ENCODE measurements at places on chromosomes 13 and 19.

DNA sequence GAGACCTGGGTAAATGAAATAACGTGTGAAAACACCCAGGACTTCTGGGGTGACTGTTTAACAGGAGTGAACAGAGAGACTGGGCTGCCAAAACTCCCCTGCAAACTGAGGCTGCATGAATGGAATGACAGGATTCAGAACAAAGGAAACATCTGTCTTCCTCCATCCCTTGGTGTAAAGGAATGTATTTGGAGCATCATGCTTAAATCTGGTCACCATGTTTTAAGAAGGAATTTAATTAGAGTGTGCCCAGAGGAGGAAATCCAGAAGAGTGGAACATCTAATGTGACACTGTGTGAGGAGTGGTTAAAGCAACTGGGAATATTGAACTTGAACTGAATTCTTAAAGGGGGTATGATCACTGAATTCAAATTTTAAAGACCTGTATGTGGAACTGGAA is 437.2 kb downstream of the LIG4 start:
- DNase-seq, result no peak

DNA sequence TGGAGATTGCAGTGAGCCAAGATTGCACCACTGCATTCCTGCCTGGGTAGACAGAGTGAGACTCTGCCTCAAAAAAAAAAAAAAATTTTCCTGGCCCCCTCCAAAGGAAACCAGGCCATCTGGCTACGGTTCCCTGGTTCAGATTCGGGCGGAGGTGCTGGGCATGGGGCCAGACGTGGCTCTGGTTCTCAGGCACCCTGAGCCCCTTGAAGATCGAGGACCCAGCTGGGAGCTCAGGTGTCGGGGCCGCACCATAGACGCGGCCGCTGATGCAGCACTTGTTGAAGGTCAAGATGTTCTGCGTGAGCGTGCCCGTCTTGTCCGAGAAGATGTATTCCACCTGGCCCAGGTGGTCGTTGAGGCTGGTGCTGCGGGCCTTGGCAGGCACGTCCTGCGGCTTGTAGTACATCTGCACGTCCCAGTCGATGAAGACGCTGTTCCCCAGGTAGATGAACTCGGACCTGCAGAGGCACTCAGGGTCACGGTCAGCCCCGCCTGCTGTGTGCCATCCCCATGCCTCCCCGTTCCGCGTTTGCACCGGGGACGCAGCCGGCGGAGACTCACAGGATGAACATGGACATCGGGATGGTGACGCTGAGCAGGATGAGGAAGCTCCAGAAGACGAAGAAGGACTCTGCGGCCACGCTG is 12.3 kb downstream of the ATP8B3 start:
- DNase-seq, result no peak

- no peak for DNase-seq
These were observed 822.9 kb upstream of the PRR20A start for GRCh38 chr13:56317841-56318240.

- DNase-seq, result peak; percentile 16
These were observed 4.9 kb downstream of the ZAR1L start for GRCh38 chr13:32310134-32310706.

DNA sequence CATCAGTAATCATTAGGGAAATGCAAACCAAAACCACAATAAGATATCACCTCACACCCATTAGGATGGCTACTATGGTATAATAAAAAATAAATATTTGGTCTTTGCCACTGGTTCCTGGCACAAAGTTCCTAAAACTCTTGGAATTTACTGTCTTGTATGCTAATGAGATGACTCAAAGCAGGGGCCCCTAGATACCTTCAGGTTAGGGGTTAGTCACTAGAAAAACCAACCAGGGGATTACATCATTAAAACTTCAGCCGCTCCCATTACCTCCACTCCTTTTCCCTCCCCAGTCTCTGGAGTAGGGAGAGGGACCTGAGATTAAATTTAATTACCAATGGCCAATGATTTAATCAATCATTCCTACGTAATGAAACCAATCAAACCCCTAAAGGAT is 49.6 kb downstream of the THSD1 start:
- DNase-seq, result no peak

DNA sequence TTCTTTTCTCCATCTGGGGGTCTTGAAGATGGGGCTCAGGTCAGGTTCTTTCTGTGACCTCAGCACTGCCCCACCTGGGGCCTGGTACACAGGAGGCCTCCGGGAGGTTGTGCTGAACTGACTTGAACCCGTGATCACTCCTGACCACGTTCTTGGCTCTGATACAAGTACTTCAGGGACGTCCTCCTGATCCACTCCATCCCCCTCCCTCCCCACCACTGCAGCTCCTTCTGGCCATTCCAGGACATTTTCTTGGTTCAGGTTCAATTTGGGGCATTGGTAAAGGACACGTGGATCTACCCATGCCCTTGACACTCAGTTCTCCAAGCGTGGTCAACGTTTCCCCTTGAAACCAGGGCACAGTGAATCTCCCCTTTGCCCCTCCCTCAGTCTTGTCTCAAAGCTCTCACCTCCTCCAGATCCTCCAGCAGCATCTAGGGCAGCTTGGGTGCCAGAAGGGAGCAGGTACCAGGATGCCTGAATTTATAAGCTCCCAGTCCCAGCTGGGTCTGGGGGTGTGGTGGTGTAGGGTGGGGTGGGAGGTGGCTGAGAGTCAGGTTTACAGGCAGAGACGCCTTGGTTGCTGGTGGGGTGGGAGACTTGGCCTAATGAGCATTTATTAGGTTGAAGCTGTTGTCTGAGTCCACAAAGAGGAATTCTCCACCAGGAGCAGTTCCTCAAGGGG is at the start of gene KLK15:
TSS of gene KLK15 (minus strand) at position 458 of the 685 bp plus-strand sequence. CDS start 2,082 bp downstream, outside the sequence.
- no peak for DNase-seq

- no peak for DNase-seq
These were observed 182.4 kb upstream of the UFM1 start for GRCh38 chr13:38167164-38167822.

- DNase-seq, result no peak
These were observed 17.5 kb downstream of the MAU2 start for GRCh38 chr19:19338082-19338481.

- DNase-seq, result no peak
These were observed 10.1 kb downstream of the TMEM143 start for GRCh38 chr19:48353677-48354076.

DNA sequence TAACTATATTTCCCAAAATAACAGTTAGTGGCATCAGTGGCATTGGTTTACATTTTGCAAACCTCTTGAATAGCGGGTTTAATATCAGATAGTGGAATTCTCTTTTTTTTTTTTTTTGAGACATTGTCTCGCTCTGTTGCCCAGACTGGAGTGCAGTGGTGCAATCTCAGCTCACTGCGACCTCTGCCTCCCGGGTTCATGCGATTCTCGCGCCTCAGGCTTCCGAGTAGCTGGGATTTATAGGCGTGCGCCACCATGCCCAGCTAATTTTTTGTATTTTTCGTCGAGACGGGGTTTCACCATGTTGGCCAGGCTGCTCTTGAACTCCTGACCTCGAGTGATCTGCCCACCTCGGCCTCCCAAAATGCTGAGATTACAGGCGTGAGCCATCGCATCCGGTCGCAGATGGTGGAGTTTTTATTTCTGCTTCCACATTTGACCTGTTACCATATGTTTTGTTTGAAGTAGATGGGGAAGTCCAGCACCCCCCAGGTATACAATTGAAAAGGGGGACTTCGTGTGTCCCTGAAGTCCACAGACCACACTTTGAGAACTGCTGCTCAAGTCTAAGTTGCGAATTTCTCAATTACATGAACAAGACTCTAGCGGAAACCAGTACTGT is 40.5 kb upstream of the XPO4 start:
- DNase-seq, result no peak

- DNase-seq, result no peak
These were observed 6.5 kb upstream of the SCEL start for GRCh38 chr13:77528834-77529500.

- DNase-seq, result no peak
These were observed 145.2 kb downstream of the GGACT start for GRCh38 chr13:100443278-100443997.

DNA sequence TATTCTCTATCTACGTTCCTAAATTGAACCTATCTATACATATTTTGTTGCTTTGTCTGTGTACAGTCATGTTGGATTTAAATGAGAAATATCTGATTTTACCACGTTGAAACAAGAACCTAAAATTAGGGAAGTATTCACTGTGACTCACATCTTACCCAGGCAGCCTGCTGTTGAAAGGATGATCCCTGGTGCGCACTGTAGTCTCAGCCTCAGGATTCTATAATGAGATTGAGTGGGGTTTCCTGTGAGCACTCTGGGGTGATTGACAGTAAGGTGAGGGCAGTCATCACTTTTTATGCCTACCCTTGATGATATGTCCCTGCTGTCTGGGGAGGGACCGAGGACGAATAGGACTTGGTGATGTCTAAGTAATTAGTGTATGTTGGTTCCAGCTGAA is 35.4 kb downstream of the PCCA start:
- no peak for DNase-seq
